ENCODE measurements at places on chromosomes 1 and 21. TPM values are rescaled to one million over a fixed set of nuclear protein-coding genes. Genes with fewer than 3 reads are reported as not detected.

DNA sequence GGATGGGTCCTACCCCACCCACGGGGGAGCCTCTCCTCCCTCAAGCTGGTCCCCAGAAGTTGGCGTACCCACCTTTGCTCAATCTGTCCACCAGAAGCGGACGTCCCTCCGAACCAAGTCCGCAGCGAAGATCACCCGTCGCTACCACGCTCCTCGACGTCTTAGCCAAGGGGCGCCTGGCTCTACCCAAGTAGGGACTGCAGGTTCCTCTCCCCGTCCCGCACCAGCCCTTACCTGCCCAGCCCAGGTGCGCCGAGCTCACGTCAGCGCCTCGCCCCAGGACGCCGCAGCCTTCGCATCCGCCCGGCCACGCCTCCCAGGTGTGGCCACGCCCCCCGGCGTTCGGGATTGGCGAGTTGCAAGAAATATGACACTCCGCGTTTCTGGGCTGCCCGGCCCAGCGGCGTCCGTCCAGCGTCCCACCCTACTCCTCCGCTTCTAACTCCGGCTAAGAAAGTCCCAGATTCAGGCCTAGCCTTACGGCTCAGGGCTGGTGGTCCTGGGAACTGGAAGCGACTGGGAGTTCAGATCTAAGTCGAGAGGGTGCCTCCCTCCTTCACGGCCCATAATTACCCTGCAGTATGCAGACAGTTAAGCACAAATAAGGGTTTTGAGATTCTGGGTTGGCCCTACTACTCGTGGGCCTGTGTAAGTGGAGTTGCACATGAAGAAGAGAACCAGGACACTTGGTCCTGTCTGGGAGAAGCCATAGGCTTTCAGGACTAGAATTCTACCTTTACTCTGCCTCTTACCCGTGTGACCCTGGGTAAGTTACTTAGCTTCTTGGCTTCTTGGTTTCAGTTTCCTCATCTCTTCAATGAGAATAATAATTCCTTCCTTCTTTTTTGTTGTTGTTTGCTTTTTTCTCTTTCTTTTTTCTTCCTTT lies at the start of gene IRF6:
Gene IRF6, minus strand, starts transcription at position 268 of the 886 bp plus-strand sequence. CDS start 4,729 bp downstream, outside the sequence.
- DNase-seq: peak; percentile 80

DNA sequence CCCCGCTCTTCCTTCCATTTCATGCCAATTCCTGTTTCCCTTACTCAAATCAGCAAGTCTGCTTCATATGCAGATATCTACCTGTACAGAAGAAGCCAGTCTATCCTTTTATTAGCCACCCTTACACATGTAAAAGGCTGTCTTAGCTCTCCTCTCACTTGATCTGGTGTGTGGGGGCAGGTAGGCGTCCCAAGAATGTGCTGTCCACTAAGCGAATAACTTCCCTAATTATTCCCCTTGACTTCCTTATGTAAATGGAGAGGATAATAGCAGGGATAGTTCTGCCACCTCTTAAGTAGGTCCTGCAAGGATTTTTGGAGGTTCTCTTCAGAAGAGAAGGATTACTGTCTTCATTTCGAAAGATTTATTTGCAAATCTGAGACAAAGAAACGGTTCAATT lies 160.4 kb downstream of the TTLL7 start:
- DNase-seq: no peak

- no peak for DNase-seq
Observed at GRCh38 chr21:34857874-34858273, 189.1 kb downstream of the CLIC6 start.

- no peak for DNase-seq
Observed at GRCh38 chr1:46019348-46019747, 113.1 kb downstream of the PIK3R3 start.

- no peak for DNase-seq
Observed at GRCh38 chr1:219322766-219323165, 149.1 kb downstream of the LYPLAL1 start.

GRCh38 chr1:67839826-67840225 lies 6.6 kb upstream of the GNG12 start:
- no peak for DNase-seq

- no peak for DNase-seq
Observed at GRCh38 chr21:14886001-14886400, 178.8 kb downstream of the NRIP1 start.

DNA sequence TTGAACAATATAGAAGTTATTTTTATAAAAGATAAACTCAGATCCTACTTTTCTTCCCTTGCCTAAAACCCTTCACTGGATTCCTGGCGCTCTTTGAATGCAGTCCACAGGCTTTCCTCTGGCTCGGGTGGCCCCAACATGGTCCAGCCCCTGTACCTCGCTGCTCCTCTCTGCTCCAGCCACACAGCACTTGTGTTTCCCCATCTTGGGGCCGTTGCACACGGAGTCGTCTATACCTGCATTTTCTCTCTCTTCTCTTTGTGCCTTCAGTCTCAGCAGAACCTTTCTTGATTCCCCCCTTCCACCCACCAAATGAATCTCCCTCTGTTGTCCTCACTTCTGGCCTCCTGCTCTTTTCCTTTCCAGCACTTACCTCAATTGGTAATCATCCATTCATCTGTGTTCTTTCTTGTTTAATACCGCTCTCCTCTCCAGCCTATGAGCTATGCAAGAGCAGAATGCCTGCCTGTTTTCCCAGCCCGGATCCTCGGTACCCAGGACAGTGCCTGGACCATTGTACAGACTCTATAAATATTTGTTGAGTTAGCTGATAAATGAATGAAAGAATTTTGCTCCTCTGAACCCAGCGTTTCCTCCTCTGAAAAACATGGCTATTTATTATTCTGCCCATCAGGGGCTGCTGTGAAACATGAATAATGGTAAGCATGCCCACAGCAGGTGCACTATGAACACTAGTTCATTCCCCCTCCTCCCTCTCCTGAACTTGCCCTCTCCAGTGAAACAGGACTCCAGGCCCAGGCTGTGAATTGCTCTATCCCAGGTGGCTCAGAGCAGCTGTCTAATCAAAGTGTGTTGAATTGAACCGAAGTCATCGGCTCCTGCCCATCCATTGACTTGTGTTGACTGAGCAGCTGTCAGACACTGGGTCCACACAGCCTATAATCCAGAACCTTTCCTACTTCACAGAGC lies 266.9 kb downstream of the PTPRU start:
- no peak for DNase-seq

DNA sequence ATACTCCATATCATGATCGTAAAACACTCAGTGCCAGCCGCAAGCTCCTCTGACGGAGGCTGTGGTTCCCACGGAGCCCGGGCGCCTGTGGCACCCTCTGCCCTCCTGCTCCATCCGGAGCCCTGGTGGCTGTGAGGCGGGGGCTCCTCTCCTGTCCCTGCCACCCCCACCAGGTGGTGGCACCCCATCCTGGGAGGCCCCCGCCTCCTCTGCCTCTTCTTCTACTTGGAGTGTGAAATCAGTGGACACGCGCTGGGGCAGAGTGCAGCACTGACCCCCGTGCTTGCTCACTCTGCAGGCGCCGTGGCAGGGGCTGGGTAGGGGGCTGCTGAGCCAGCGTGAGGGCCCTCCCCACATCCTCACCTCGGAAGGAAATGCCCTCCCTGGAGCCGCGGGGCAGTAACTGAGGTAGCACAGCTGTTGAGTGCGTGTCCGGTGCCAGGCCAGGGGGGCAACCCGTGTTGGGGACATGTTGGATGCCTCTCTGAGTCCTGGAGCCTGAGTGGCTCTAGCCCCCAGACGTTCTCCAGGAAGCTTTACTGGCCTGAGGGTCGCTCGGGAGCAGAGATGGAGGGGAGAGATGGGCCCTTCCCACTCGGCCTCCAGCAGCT lies 58.7 kb upstream of the ABCG1 start:
- DNase-seq: no peak

GRCh38 chr1:21568006-21568746 lies 59.0 kb downstream of the ALPL start:
- no peak for DNase-seq

DNA sequence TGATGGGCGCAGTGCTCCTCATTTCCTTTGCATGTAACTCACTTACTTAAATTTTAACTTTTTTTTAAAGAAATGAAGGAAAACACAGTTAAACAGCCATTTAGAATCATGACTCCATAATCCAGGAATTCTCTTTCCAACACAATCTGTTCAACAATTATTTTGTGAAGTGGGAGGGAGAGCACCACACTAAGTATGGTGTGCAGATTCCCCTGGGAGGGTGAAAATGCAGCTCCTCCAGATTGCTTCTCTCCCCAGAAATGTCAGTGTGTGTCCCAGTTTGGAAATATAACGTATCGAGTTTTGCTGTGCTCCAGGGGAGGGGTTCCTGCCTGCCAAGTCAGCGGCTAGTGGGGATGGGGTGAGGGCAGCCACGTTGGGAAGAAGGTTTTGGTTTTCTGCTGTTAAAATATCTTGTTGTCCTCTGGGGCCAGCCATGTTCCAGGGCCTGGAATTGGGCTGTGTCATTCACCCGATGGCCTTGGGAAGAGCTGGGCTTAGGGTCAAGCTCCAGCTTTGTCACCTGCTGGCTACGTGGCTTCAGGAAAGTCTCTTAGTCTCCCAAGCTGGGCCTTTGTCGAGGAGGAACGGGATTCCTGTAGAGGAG lies 17.3 kb upstream of the DISP3 start:
- DNase-seq: no peak

- no peak for DNase-seq
Observed at GRCh38 chr1:219439376-219439775, 173.5 kb downstream of the ZC3H11B start.

GRCh38 chr1:201771466-201771865 lies 57.5 kb upstream of the IPO9 start:
- no peak for DNase-seq

DNA sequence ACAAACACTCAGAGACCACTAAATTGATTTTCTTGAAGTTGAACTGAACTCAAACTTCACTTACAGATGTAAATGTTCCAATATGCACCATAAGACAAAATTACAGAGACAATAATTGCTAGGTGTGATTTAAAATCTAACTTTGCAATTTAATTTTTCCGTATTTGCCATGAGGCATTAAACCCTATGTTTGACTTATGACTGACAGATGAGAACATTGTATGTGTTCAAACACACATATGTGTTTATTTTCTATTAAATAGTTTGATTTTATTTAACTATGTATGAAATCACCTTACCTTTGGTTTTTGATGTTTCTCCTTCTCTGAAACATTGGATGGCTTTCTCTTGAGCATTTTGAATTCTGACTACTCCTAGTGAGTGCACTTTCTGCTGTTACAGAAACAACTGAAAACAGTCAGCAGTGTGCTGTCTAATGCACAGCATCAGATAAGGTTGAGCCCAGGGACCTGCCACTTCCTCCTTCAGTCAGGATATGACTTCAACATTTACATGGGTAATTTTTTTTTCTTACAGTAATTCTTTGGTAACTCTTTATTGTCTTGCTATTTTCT lies at the start of gene SAMSN1:
Gene SAMSN1, minus strand, starts transcription at position 410 of the 575 bp plus-strand sequence. Its CDS starts 54 bp downstream, at position 356.
- no peak for DNase-seq

- no peak for DNase-seq
Observed at GRCh38 chr1:38208716-38209632, 162.4 kb upstream of the POU3F1 start.

GRCh38 chr21:17539743-17540341 lies 27.0 kb downstream of the CXADR start:
- DNase-seq: no peak

DNA sequence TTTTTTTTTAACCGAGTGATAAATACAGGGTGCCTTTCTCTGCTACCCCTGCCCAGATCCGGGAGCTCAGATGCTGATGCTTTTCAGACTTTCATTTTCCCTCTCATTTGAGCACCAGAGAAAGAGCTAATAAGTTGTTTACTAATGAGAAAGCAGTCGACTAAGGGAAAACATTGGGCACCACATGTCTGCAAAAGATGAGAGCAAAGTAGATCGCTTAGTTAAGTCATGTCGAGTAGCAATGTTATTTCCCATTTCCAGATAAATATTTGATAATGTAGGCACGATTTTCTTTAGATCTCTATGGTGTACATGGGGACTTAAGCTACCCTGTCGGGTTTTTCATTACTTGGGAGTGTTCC lies 1.2 kb downstream of the PKN2 start:
- DNase-seq: no peak

DNA sequence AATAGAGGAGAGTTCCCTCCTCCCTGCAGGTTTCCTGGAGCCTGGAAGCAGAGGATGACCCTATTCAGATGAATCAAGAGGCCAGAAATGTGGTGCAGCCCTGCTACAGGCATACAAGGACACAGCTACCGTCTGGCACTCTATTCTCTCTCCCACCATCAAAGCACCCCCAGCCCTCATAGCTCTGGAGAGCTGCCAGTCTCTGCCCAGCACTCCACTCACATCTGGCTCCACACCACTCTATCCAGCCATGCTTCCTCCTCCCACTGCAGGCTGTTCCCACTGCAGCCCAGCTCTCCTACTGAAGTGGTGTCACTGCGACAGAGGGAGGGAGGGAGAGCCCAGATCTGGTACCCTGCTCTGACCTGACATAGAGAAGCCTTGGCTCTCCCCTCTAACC lies 18.4 kb downstream of the SYT2 start:
- DNase-seq: no peak

DNA sequence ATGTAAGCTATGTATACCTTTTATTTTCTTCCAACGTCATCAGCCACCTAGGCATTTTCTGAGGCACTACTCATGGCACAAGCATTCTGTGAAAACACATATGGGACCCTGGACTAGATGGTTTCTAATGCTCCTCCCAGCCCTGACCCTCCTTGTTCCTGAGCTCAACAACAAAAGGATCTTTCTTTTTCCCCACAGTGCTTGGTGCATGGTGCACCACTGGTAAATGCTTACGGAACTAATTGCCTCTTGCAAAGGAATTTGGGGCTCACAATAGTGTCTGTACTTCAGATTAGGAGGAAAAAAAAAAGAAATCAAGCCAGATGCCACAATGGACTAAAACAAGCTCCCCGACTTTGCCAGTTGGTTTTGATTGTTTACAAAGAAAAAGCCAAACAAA lies 390.5 kb downstream of the PLPP3 start:
- no peak for DNase-seq

DNA sequence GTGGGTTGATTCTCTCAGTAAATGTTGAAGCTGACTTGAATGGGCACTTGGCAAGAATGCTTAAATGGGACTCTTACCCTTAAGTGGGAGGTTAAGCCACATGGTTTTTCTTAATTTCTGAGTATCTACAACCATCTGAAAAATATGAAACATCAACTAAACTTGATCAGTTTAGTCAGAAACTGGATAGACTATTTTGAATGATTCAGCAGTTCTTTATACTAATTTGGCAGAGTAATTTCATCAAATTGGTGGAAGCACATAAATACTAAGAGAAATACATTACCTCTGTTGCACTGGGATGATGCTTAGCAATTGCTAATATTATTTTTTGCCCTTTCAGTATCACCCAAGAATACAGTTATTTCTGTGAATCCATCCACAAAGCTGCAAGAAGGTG lies 4.7 kb downstream of the VCAM1 start:
- no peak for DNase-seq

Gene CTSS
- total RNA-seq: 0.33 TPM

Gene C1QB
- total RNA-seq: not detected

Gene SMIM1
- total RNA-seq: 2.1 TPM

Gene PTAFR
- total RNA-seq: 0.72 TPM

Gene EFNA3
- 9.6 TPM for total RNA-seq

Gene VANGL1
- 14.9 TPM for total RNA-seq

Gene NBPF6
- total RNA-seq: 0.28 TPM

Gene KCNN3
- 17.3 TPM for total RNA-seq

Gene SOX13
- total RNA-seq: 107 TPM
